Stimulated activated CD4-positive, alpha-beta T cell treated with anti-CD3 and anti-CD28 coated beads, Interleukin-1b, Interleukin-23, amount 100 ng/mL, for 24 hours (primary cell): ENCODE measurements at places on chromosomes 2 and 18.

DNA sequence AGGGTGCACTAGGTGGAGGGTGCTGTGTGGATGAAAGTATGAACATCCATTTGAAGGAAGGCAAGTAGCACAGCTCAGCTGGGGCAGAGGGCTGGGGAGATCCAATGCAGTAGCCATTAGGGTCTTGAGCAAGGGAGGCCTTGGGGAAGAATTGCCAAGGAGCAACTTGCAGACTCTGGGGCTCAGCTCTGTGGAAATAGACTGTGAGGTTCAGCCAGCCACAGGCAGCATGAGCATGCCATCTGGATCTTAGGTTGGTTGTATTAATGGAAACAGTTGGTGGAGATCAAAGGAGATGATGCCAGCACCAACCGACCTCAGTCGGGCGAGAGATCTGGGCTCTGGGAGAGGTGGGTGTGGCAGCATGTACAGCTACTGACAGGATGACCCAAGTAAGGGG lies 5.6 kb downstream of the ZAP70 start:
- DNase-seq: no peak

- no peak for DNase-seq
These were observed 56.6 kb upstream of the NOL4 start for GRCh38 chr18:34281290-34281689.

GRCh38 chr18:73136134-73136533 lies 268.3 kb upstream of the NETO1 start:
- no peak for DNase-seq

DNA sequence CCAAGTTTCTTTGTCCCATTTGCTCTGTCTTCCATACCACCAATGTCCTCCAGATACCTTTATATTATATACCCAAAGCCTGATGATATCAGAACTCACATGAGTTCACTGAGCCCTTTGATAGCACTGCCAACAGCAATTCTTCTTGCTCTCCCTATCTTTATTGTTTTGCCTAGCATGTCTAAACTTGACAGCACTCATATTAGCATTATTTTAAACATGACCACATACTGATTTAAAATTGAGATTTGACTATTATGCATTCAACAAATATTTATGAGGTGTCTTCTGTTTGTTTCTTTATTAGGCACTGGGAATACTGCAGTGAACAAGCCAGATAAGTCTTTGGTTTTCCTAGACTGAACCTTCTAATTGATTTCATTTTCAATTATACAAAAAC lies 587.3 kb upstream of the GCFC2 start:
- DNase-seq: no peak

- DNase-seq: no peak
These were observed 15.7 kb downstream of the C1QL2 start for GRCh38 chr2:119142824-119143223.

DNA sequence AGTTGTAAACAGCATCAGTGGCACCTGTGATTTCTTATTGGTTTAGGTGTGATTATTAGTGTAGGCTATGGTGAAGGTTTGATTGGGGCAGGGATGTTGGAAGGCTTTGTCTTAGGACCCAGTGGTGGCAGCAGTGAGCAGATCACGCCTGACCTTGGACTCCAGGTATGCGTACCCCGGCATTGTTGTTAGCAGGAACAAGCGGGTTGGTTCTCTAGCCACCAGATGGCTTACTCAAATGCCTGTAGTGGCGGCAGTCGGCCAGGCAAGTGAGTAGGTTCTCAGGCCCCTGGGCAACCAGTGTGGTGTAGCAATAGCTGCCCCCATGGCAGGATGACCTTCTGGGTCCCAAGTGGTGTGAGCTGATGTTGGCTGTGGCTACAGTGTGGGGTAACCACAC lies 558.3 kb downstream of the KCNJ3 start:
- DNase-seq: no peak

- no peak for DNase-seq
These were observed 149.5 kb downstream of the ACOXL start for GRCh38 chr2:110881908-110882307.

- no peak for DNase-seq
These were observed 3.3 kb upstream of the CETN1 start for GRCh38 chr18:576924-577323.

DNA sequence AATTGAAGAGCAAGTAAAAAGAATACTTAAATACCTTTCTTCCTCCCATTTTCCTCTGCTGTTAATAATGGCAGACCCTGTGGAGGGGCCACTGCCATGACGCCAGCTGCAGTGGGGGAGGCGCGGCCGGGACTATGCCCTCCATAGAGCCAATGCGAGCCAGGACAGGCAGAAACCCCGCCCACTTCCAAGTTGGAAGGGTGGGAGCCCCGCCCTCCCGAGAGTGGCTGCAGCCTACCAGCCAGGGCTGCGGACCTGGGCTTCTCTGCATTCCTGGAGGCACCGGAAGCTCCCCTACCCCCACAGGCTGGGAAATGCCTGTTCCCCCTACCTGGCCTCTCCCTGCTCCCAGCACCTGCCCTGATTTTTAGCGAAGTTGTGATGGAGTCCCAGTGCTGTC lies 439.4 kb upstream of the CDH19 start:
- DNase-seq: no peak
